Renal cortical epithelial cell (primary cell): ENCODE measurements at places on chromosomes 4 and X.
A peak's percentile ranks its signal among the peaks of the same experiment; 100 is the strongest.

GRCh38 chrX:68978255-68978654 lies 149.4 kb downstream of the EFNB1 start:
- peak; percentile 62 for DNase-seq

DNA sequence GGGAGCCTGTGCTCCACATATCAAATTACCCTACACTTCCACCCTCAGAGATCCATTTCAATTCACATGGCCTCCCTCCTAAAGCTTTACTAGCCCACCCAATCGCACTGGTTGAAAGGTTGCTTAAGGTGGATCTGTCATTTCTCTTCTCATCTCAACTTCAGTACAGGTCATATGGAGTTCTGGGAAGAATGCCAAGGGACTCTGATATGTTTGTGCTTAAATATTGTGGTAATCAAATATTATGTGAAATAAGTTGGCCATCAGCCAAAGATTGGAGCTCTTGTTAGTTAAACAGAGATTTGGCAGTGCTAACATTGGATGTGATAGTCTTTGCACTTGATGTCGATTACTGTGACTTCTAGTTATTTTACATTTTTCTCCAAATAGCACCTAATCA lies 20.5 kb downstream of the SEPTIN6 start:
- DNase-seq, result no peak

GRCh38 chr4:113919145-113919544 lies 60.3 kb downstream of the ARSJ start:
- no peak for DNase-seq

GRCh38 chr4:185134307-185134869 lies 8.7 kb upstream of the SLC25A4 start:
- DNase-seq, result peak; percentile 56

GRCh38 chr4:84750260-84750959 lies 167.5 kb downstream of the CDS1 start:
- peak; percentile 61 for DNase-seq

DNA sequence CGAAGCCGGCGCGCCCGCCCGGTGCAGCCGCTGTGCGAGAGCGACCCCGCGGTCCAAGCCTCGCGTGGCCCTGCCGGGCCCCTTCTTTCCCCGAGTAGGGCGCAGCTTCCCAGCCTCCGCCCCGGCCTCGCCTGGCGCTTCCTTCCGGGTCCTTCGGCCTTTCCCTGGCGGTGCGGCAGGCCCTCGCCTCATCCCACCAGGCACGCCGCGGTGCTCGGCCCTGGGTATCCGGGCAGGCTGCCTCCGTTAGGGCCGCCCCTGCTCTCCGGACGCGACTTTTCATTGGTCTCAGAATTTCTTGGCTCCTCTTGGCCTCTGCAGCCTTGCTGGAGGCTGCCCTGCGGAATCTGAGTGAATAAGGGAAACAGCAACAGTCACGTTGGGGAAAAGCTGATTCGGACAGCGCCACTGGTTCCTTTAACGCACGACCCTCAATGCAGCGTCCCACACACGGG lies 429 bp downstream of the UVSSA start:
- DNase-seq, result peak; percentile 51

- no peak for DNase-seq
Observed at GRCh38 chr4:143424276-143424675, 87.6 kb downstream of the GAB1 start.

GRCh38 chrX:29518100-29518499 lies 697.3 kb upstream of the MAGEB2 start:
- DNase-seq, result no peak

DNA sequence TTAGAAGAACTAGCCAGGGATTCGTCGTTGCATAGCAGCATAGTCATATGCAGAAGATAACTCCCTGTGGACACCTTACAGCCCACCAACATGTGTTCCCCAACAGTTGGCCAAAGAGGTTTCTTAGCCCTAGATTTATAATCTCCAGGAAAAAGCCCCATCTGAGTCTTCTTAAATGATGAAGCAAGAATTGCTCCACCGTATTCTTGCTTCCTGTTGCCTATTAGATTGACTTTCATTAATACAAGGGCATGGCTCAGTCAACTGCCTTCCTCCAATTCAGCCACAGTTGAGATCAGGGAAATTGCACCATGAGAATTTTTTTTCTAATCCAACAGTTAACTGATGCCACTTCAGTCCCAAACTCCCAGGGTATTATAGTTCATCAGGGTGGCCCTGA lies 5.2 kb upstream of the AFF2 start:
- no peak for DNase-seq

DNA sequence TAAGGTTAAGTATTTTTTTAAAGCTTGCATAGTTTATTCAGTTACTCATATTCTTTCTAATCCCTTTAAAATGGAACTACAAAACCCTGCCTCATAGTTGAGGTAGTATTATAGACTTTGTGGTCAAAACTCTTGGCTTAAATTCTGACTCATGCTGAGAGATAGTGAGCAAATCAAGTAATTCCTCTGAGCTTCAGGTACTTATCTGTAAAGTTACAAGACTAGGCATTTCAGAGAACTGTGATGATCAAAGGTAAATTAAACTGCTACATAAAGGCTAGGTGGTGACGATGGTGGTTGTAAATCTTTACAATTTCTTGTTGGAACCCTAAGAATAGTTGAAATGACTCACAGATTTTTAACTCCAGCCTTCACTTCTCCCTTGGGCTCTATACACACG lies 3.2 kb upstream of the CLOCK start:
- DNase-seq, result peak; percentile 75

GRCh38 chr4:89123451-89123851 lies 12.1 kb downstream of the TIGD2 start:
- peak; percentile 94 for DNase-seq

DNA sequence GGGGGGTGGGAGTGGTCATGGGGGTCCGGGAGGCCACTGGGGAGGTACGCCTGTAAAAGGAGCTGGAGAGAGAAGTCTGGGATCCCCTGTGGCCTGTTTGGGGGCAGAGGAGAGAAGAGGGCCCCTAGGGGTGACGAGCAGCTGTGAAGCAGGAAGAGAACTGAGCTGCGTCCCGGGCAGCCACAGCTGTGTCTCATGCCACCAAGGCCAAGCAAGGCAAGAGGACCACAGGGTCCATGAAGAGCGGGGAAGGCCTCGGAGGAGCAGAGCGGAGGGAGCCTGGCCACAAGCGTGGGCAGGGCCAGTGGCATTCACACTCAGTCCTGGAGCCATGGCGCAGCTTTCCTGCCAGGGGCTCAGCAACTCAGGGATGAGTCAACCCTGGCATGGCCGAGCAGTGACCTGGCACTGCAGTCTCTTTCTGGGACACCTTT lies 13.6 kb upstream of the NAT8L start:
- DNase-seq, result peak; percentile 3

DNA sequence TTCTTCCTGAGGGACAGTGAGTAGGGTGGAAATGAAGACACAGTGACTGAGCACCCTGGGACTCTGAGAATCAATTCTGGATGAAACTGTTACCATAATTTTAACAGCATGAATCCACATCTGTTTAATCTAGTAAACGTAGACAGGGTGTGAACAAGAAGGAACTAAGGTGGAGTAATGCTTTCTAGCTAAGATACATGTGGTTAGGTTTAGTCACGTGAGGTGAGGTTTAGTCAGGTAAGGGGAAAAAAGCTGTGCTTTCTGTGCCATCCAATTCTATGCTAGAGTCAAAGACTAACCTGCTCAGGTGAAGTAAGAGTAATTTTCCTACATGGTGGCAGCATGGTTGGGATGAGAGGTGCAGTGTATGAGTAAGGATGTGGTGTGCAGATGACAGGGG lies 54.0 kb upstream of the C4orf54 start:
- DNase-seq, result no peak

- DNase-seq, result no peak
Observed at GRCh38 chrX:11666164-11666563, 444 bp upstream of the ARHGAP6 start.

DNA sequence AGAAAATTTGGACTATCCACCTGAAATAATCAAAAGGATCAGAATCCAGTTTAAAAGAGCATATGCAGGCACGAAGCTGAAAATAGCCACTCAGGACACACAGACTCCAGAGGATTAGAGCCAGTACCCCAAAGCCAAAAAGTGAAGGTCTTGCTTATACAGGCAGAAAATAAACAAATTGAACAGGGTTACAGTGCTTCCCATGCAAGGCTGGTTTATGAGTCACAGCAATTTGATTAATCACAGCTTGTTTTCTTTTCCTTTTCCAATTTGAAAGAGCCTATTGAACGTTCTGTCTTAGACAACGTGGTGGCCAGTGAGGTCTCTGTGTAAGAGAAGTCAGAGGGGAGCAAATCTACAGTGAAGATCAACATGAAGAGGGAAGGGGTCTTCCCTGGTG lies 10.2 kb downstream of the HGFAC start:
- DNase-seq, result peak; percentile 79

GRCh38 chrX:69489625-69490024 lies 14.5 kb upstream of the NALF2 start:
- no peak for DNase-seq

DNA sequence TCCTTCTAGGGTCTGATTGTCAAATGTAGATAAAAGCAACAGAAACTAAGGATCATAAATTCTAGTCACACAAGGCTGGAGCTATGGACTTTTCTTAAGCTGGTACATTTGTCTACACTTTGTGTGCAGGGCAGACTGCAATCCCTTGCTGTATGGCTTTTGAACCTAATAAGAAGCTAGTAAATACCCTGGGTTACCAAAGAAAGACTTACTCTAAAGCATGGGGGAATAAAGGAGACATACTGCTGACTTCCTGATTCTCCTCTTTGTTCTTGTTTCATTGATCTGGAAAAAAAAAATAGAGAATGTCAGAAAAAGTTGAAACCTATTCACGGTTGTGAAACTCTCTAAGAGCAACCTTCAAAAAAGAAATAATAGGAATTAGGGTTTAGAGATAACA lies 216.6 kb upstream of the TLL1 start:
- DNase-seq, result no peak

GRCh38 chrX:18574591-18574990 lies 97.3 kb downstream of the RS1 start:
- peak; percentile 63 for DNase-seq

DNA sequence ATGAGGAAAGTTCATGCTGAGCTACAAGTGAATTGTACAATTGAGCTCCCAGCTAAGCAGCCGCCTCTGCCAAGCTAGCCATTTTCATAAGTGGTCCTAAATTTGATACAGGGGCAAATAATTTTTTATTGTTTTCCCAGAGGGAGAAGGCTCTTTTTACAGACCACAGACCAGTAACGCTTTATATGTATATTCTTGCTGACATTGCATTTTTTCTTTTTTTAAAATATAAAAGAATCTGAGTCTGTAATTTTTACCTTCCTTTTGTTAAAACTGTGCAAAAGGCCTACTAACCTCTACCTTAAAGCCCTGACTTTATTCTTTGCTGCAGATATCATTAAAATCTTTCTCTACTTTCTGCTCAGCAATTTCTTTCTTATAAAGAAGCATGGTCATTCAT lies 501.2 kb upstream of the INTU start:
- DNase-seq, result no peak

DNA sequence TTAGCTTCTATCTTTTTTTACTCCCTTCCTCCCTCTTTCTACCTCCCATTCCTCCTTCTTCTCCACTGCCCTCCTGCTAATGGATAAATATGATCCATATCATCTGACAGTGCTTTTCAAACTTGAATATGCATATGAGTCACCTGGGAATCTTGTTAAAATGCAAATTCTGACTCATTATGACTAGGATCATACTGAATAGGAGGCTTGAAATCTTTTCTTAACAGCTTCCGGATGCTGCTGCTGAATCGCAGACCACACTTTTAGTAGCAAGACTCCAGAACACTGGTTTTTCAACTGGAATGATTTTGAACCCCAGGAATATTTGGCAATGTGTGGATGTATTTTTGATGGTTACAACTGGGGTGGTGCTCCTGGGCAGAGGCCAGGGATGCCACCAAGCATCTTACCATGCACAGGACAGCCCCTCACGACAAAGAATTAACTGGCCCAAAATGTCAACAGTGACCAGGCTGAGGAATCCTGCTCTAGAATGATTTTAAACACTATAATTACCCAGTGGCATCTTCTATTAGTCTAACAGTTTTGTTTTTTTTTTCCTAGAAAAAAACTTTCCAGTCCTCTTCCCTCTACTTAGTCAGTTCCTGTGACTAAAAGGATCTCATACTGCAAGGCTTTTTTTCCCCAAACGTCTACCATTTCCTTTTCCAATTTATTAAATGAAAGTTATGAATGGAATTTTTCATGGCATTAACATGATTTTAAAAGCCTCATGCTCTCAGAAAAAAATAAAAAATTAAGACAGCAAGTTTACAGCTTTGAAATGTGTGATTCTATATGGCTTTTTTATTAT lies 10.6 kb upstream of the PYURF start:
- DNase-seq, result peak; percentile 85

DNA sequence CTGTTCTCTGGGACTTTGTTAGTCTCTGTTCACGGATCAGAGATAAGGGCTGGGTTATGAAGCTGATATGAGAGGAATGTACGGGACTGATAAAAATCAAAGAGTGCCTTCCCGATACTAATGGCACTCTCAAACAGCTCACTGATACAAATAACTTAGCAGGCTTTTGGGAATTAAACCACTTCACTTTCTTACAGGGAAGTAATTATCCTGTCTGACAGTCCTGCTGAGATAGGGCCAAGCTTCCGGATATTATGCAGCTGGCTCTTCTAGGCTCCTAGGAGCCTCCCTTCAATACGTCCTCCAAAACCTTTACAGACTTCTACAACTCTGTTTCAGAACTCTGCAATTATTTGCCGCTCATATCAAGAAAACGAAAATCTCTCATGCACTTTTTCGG lies 418.0 kb downstream of the NLGN4X start:
- DNase-seq, result no peak

- no peak for DNase-seq
Observed at GRCh38 chrX:55161581-55161980, 58.6 kb upstream of the PAGE5 start.

DNA sequence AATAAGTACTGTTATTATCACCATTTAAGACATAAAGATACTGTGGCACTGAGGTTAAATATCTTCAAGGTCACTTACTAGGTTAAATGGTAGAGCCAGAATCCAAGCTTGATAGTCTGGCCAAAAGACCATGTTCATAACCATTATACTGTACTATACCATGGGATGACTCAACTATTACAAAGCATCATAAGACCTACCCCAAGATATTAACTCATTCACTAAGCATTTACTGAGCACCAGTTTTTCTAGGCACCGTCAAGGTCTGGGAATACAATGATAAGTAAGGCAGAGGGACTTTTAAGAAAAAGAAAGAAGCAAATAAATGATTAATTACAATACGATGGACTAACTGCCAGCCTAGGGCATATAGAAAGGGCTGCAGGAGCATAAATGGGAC lies 95.5 kb upstream of the KCTD8 start:
- DNase-seq, result no peak

- DNase-seq, result no peak
Observed at GRCh38 chr4:142824368-142824767, 21.7 kb downstream of the INPP4B start.
